ENCODE measurements at places on chromosomes 16 and 17. TPM values are rescaled to one million over a fixed set of nuclear protein-coding genes. Genes with fewer than 3 reads are reported as not detected.

DNA sequence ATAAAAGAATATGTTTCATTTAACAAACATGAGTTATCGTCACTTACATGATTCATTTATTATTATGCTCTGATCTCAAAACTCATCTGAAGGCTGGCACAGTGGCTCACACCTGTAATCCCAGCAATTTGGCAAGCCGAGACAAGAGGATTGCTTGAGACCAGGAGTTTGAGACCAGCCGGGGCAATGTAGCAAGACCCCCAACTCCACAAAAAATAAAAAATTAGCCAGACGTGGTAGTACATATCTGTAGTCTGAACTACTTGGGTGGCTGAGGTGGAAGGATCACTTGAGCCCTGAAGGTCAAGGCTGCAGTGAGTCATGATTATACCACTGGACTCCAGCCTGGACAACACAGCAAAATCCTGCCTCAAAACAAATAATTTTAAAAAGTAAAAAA, 16.0 kb downstream of the APPBP2 start:
- DNase-seq: no peak

DNA sequence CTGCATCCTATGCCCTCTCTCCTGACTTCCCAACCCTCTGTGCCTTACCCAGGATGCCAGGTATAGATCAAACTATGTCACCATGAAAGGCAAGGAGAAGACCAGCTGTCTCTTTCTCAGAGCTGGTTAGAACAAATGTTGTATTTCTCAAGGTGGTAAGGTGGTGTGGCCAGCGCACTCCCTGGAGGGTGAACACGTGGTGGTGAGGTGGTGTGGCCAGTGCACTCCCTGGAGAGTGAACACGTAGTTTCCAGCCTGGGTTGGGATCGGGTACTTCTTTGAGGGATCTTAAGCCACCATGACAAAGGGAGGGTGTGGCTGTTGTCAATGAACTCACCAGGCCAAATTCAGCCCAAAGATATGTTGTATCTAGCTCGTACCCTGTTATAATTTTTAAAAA, 26.8 kb downstream of the KATNIP start:
- no peak for DNase-seq

DNA sequence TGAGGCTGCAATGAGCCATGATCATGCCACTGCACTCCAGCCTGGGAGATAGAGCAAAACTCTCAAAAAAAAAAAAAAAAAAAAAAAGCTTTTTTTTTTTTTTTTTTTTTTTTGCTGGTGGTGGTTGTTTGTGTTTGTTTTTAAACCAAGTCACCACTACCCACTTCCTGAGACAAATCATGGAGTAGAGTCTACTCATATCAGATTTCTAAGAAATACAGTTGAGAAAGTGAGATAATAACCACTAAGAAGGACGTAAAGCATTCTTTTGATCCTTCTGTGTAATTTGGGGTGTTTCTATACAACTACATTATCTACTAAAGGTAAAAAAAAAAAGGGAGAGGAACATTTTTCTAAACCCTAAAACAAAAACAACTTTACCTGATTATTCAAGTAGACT, 38.0 kb downstream of the AXIN2 start:
- DNase-seq: no peak

DNA sequence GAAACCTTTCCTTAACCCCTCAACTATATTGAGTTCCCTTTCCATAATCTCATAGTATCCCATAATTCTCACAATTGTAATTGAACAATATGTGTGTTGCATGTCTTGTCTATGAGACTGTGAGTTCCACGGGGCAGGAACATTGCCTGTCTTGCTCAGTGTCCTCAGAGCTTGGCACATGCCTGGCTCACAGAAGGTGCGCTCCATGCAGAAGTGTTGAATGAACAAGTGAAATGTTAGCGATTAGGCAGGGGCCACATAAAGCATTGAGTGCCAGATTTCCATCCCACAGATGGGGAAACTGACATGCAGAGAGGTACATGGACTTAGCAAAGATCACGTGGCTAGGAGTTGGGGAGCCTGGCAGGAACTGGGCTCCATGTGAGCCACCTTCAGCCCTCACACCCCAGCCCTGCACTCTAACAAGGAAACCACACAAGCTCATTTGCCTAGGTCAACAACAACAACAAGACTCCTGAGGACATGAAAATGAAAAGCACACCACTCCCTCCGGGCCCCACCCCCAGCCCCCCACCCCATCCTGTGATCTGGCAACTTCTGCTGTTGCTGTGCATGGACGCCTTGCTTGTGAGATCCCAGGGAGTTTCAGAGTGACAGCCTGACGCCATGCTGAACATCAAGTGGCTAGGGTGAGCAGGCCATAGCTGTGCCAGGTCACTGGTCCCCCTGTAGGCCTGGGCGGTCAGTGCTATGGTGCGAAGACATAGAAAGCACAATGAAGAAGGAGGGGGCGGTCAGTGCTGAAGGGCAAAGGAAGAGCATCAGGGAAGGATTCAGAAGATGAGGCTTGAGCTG, 5.0 kb downstream of the PIK3R5 start:
- no peak for DNase-seq

GRCh38 chr17:36870720-36870999, 66.6 kb upstream of the LHX1 start:
- no peak for DNase-seq

The ZSCAN10 gene
- polyA plus RNA-seq: not detected

Data from SK-N-SH (cell line).